ENCODE measurements at places on chromosomes 1 and 21.

- DNase-seq = no peak
These were observed 2.7 kb downstream of the PIK3CD start for GRCh38 chr1:9654051-9654833.

- no peak for DNase-seq
These were observed 18.6 kb upstream of the NTNG1 start for GRCh38 chr1:107122225-107122624.

DNA sequence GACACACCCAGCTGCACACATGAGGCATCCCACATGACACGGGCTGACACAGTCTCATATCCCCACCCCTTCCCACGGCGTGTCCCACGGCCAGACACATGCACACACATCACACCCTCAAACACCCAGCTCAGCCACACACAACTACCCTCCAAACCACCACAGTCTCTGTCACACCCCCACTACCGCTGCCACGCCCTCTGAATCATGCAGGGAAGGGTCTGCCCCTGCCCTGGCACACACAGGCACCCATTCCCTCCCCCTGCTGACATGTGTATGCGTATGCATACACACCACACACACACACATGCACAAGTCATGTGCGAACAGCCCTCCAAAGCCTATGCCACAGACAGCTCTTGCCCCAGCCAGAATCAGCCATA, 22.6 kb downstream of the PODN start:
- no peak for DNase-seq

DNA sequence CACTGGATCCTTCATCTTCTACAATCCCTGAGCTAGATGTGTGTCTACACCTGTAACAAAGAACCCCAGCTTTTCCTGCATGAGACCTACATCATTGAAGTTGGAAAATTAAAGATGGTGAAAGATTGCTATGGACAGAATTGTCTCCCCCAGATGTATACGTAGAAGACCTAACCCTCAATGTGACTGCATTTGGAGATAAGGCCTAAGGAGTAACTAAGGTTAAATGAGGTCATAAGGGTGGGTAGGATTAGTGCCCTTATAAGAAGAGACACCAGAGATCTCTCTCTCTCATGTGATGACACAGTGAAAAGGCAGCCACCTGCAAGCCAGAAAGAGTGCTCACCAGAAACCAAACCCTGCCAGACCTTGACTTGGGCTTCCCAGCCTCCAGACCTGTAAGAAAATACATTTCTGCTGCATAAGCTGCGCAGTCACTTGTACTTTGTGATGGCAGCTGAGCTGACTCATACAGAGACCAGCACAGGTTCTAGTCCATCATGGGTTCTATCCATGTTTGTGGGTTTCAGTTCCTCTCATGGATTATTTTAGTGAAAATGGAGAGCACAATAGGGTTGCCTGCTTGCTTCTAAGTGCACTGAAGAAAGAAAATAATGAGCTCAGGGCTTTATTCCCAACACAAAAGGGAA, 180.8 kb downstream of the TPR start:
- no peak for DNase-seq

DNA sequence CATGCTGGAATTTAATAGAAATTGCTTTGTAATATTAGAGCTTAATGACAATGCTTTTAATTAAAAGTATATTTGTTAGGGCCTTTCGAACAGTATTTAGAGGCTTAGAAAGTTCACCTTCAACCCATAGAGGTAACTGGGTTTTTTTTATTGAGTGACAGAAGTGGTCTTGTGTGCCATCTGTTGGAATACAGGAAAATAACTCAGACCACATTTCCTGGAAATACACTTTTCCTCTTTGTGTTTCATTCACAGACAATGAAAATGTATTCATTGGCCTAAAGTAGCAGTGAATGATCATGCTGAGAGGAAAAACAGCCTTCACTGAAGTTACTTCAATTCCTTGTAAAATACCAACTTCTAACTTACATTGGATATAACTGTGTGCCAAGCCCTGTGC, 83.6 kb upstream of the L1TD1 start:
- DNase-seq = no peak

- DNase-seq = no peak
These were observed 20.3 kb downstream of the PDC start for GRCh38 chr1:186440584-186440983.

DNA sequence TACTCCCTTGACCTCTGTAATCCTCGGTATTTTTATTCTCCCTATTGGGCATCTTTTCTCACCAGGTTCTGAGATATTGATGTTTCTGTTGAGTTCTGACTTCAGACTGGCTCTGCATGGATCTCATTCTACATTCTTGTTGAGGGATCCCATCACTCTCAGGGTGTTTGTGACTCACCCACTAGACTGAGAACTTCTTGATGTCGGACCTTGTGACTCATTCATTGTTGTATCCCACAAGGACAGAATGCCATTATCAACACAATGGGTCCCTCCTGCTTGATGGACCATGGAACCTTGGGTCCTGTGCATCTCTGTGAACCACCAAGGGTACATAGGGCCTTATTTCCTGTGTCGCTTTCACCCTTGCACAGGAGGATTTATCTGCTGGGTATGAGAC, 174.1 kb downstream of the PBX1 start:
- no peak for DNase-seq

GRCh38 chr1:223833948-223834347, 11.8 kb downstream of the TP53BP2 start:
- no peak for DNase-seq

DNA sequence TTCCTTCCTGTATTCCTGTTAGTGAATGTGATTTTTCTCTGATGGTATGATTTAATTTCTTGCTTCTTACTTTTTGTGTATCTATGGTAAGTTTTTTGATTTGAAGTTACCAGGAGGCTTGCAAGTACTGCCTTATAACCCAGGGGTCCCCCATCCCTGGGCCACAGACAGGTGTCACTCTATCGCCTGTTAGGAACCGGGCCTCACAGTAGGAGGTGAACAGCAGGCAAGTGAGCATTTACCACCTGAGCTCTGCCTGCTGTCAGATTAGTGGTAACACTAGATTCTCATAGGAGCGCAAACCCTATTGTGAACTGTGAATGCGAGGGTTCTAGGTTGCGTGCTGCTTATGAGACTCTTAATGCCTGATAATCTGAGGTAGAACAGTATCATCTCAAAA, 143.3 kb downstream of the RPS6KC1 start:
- DNase-seq = no peak

GRCh38 chr1:79568411-79568810, 561.9 kb upstream of the ADGRL4 start:
- DNase-seq = no peak

- DNase-seq = no peak
These were observed 64.8 kb downstream of the PRDM2 start for GRCh38 chr1:13764588-13765332.

GRCh38 chr1:230681599-230681998, 32.3 kb downstream of the AGT start:
- DNase-seq = no peak

DNA sequence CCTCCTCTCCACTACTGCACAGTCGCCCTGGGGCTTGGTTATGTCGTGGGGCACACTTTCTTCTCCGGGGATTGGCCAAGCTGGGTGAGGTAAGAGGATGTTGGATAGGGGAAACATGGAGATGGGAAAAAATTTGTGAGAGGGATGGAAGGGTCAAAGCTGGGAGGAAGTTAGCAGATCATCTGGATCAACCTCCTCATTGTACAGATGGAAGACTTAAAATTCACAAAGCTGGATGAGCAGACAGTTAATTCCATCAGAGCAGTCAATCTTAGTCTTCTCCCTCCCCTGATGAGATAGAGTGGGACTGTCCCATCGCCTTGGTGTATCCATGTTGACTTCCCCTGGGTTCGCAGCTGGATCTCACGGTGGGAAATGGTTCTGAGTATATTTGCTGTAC, 69.6 kb upstream of the CNTN2 start:
- no peak for DNase-seq

DNA sequence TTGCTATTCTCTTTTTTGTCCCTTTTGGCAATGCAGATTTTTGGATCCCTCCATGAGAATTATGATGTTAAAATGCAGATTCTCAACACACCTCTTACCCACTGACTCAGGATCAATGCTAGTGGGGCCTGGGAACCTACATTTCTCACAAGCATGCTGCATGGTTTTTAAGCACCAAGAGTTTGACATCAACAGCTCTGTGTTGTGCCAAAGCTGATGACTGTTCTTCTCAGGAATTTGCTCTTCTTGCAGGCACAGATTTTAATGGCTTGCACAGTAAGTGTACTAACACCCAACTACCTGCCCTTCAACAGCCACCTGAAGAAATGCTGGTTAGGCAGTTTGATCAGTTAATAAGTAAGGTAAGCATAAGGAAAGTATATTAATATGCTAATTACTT, 468.7 kb downstream of the PTBP2 start:
- no peak for DNase-seq

GRCh38 chr1:169513208-169513607, 27.5 kb upstream of the SLC19A2 start:
- no peak for DNase-seq

DNA sequence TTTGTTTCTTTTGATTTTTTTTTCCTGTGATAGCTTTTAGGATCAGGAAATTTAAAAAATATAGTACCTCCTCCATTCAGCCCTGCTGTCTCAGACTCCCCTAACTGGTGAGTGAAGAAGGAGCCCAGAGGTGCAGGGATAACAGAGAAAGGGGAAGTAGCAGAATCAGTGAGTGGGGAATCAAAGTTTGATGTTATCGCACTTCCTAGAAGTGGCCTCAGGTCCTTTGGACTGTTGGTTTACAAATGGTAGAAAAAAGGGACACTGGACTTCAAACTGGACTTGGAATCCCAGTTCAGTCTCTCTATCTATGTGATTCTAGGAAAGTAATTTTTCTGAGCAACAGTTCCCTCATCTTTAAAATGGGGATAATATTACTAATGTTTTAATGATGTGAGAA, 99.5 kb downstream of the FGGY start:
- DNase-seq = no peak

DNA sequence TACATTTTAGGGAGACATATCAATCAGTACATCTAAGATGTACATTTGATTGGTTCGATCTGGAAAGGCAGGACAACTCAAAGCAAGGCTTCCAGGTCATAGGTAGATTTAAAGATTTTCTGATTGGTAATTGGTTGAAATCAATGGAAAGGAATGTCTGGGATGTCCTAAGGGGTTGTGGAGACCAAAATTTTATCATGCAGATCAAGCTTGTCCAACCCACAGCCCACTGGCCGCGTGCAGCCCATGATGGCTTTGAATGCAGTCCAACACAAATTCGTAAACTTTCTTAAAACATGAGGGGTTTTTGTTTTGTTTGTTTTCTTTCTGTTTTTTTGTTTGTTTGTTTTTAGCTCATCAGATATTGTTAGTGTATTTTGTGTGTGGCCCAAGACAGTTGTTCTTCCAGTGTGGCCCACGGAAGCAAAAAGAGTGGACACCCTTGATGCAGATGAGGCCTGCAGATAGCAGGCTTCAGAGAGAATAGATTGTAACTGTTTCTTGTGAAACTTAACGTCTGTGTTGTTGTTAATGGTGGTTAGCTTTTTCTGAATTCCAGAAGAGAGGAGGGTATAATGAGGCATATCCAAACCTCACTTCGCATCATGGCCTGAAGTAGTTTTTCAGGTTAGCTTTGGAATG, 3.1 kb downstream of the IFNAR1 start:
- no peak for DNase-seq

GRCh38 chr1:97837161-97837560, 83.7 kb downstream of the DPYD start:
- no peak for DNase-seq

DNA sequence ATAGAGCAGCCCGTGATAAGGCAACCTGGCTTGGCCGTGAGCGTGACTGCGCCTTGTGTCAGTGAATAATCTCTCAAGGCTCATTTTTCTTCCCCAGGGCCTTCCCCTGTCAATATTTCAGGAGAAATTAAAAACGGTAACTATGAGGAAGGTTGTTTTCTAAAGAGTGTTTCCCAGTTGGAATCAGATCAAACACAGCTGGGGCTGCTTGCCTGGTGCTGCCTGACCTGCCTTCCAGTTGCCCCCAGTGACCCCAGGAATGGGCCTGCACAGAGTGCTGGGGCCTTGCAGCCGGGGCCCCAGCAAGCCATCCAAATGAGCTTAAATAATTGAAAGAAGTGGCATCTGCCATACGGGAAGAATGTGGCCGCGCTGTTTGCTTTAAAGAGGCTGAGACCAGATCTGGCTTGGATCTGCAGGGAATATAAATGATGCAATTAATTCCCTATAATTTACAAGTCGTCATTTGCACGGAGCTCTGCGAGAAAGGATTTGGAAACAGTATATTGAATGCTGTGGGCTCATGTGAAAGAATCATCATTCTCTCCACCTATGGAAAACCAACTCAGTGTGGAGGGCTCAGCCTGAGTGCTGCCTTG, 203.9 kb downstream of the C1orf94 start:
- no peak for DNase-seq

GRCh38 chr21:14866859-14867765, 197.7 kb downstream of the NRIP1 start:
- no peak for DNase-seq

DNA sequence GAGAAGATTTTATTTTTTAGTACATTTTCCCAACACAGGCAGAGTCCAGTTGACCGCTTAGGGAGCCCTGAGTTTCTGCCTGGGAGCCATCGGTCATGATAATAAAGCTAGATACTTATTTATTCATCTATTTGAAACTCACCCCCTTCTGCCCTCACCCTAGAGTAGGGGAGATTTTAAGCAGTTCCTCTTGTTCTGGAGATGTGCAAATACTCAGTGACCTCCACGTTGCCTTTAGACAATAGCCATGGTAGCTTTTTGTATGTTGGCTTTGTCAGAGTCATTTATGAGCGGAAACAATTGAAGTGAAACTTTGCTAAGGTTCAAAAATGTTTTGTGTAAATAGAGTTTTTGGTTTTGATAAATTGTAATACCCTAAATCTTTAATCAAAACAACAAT, 45.7 kb upstream of the PLPPR4 start:
- no peak for DNase-seq

DNA sequence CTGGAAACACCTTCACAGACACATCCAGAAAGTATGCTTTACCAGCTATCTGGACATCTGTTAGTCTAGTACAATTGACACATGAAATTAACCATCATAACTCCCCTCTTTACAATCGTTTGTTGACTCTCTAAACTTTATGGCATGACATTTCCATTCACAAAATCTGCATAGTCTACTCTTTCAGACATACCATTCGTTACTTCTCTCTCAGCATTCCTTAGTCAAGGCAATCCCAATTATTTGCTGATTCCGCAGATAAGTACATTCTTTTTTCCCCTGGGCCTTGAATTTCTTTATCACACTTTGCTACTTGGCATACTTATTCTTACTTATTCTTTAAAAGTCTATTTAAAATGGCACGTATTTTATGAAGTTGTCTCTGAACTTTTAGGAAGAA, 15.1 kb upstream of the CRB1 start:
- DNase-seq = no peak

GRCh38 chr1:247295746-247296145, 35.9 kb downstream of the ZNF496 start:
- no peak for DNase-seq

- no peak for DNase-seq
These were observed 50.4 kb downstream of the EIF4G3 start for GRCh38 chr1:21126324-21126723.

All from tibial artery (tissue), 4 donors.